Mammary epithelial cell (primary cell): ENCODE measurements at places on chromosomes 16 and 17.

GRCh38 chr16:15966836-15967546, 17.6 kb downstream of the ABCC1 start:
- peak; percentile 85 for DNase-seq

GRCh38 chr16:8286348-8286747, 304.0 kb downstream of the TMEM114 start:
- DNase-seq = no peak

GRCh38 chr16:56344518-56345405, 80.6 kb downstream of the AMFR start:
- no peak for DNase-seq

DNA sequence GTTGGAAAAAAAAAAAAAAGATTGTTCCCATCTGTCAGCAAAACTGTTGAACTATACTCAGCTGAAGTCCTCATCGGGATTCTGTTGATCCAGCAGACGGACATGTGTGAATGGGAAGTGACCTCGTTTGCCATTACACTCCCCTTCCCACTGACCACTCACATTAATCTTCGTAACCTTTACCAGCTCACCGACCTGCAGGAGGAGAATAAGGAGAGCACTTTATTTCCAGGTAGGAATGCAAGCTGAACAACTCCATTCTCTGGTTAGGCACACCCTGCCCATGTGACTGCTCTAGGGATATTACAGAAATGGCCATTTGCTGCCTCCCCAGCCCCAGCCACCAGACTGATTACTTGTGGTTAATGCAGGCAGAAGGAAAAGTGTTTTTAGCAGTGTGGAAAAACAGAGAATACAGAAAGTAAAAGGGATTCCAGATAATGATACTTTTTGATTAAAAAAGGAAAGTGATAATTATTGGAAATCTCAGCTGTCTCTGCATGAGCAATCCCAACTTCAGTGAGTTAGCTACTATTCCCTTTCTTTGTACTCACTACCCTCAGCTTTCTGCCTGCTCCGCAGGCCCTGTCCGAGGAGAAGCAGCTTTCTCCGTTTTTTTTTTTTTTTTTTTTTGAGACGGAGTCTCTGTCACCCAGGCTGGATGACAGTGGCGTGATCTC, 23.6 kb upstream of the YWHAE start:
- DNase-seq = no peak

DNA sequence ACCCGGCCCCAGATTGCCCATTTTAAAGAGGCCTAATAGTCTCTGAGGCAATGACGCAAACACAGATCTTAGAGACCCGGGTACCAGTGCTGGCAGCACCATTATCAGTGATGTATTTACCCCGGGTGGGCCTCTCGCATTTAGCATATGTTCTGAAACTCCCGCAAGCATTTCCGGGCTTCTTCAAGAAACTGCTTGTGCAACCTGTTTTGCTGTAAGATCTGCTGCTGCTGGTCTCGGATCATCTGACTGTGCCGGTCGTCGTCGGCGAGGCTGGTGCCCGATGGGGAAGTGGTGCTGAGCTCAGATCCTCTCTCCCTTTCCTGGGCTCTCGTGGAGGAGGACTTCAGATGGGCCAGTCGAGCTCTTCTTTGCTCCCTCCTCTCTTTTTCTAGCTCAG, 12.5 kb downstream of the CEP295NL start:
- no peak for DNase-seq

- DNase-seq = peak; percentile 45
Measured at GRCh38 chr17:61737820-61738219, 125.5 kb downstream of the BRIP1 start.

DNA sequence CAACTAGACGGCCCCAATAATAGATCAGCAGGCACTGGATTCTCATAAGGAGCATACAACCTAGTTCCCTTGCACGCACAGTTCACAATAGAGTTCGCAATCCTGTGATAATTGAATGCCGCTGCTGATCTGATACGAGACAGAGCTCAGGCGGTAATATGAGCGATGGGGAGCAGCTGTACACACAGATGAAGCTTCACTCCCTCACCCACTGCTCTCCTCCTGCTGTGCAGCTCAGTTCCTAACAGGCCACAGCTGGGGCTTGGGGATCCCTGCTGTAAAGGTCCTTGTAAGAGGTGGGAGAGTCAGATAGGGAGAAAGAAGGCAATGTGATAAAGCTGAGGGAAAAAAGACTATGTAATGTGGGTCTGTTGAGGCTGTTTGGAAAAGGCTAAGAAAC, 577.5 kb downstream of the RBFOX1 start:
- DNase-seq = no peak

GRCh38 chr17:8644507-8644902, 14.0 kb upstream of the MYH10 start:
- no peak for DNase-seq

- no peak for DNase-seq
Measured at GRCh38 chr17:6355196-6355595, 79.7 kb downstream of the AIPL1 start.

GRCh38 chr17:8119581-8120519, 1.5 kb upstream of the ALOXE3 start:
- peak; percentile 94 for DNase-seq

GRCh38 chr16:59088431-59088830, 354.3 kb upstream of the GOT2 start:
- no peak for DNase-seq

GRCh38 chr17:64185101-64185500, 55.2 kb upstream of the ERN1 start:
- DNase-seq = no peak

DNA sequence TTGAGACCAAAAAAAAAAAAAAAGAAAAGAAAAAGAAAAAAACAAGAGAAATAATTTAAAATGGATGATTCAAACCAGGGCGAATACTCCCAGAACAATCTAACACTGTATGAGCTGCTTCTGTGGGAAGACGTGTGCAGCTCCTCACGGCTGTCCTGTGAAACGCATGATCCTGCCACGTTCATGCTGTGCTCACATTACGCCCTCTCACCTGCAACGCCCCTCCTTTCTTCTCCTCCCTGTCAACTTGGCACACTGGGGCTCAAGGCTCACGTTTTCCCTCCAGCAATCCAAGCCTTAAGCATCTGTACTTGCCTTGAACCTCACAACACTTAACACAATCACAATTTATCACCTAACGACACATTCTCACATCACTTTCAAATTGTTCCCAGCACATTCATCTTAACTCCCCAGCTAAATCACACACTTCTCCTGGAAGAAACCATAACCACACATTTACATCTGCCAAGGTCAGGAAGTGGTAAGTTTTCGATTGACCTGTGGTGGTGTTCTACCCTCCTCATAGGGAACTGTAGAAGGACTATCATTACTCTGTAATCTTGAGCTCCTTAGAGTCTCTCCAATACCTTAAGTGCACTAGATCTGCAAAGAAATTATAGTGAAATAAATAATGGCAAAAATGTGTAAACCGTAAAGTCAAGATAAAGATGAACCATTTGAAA, 29.1 kb downstream of the MBTPS1 start:
- DNase-seq = no peak

GRCh38 chr16:25060920-25061319, 45.8 kb upstream of the ARHGAP17 start:
- no peak for DNase-seq

GRCh38 chr17:4074831-4075495, 67.9 kb downstream of the ZZEF1 start:
- peak; percentile 25 for DNase-seq

- peak; percentile 55 for DNase-seq
Measured at GRCh38 chr16:88533932-88534637, 36.1 kb upstream of the ZC3H18 start.

GRCh38 chr16:381789-382717, at the start of gene PGAP6:
TSS of gene PGAP6 (minus strand) at chr16:381978. CDS start at chr16:381821, 157 bp downstream.
- DNase-seq = no peak

DNA sequence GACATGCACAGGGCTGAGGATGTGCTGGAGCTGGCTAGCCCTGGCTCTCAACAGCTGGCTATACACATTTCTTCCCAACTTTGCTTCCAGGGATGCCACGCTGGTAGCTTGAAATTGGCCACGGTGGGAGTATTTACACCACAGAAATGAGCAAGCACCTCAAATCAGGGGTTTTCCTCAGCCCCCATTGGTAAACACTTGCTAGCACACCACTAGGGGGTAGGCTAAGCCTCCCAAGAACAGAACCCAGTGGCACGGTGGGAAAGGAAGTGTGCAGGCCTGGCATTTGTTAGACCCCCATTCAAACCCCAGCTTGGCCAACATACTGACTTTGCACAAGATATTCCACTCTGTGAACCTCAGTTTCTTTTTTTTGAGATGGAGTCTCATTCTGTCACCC, 12.9 kb downstream of the DRC3 start:
- DNase-seq = no peak

- DNase-seq = no peak
Measured at GRCh38 chr17:44911133-44912001, 3.9 kb downstream of the GFAP start.

- DNase-seq = no peak
Measured at GRCh38 chr17:80470603-80471002, 5.8 kb downstream of the NPTX1 start.

DNA sequence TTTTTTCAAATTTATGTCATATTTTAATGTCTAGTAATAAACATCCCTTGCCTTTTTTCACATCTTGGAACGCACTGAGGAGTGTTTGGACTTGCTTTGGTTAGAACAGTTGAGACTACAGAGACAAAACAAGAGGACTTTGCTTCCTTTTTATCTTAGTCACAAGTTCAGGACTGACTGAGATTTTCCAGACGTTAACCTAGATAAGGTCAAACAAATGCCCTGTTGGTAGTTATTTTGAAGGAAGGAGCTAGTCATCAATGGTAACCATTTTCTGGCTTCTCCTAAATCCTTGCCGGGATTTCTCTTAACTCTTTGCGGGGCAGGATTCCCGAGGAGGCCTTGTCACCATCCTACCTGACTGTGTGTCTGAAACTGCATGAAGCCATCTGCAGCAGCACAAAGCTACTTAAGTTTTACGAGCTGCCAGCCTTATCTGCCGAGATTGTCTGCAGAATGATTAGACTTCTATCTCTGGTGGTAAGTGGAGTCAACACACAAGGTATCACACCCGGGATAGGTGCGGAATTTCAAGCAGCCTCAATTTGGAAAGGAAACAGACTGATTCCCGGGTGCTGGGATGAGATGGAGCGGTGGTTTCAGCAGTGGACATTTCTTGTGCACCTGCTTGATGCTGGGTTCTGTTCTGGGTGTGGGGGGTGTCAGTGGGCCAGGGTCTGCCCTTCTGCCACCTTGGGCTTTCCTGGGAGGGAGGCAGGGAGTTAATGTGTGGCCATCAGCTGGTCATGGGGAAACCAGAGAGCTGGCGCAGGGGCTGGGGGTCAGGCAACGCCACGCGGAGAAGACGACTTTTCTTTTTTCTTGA, 48.3 kb downstream of the RNF213 start:
- DNase-seq = no peak

DNA sequence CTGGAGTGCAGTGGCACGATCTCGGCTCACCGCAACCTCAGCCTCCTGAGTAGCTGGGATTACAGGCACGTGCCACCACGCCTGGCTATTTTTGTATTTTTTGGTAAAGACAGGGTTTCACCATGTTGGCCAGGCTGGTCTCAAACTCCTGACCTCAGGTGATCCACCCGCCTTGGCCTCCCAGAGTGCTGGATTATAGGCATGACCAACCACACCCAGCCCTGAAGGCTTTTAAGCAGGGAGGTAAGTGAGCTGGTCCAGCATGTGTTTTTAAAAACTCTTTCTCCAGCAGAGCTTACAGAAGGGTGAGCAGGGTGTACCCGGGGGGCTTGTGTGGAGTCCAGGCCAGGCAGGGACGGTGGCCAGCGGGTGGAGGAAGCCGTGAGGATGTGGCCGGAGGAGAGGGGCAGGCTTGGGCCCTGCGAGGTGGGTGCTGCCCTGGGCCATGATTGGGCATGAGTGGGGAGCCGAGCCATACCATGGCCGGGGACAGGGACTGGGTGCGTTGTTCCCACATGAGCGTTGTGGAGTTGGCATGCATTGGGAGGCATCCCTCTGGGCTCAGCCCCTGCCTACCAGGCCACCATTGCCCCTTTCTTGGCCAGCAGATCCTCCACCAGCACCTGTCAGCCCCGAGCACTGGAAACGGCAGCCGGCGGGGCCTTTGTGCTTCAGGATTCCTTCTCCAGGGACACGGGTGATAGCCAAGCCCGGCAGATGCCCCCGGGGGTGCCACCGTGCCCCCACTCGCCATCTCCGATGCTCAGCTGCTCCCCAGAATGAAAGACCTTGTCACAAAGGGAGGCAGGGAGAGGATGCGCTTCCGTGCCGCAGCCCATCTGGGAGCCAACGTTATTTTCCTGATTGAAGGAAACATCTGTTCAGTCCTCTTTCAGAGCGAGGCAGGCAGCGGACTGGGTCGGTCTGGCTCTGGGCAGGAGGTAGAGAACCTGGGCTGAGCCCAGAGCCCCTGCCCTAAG, 64.5 kb downstream of the RAI1 start:
- no peak for DNase-seq

- DNase-seq = no peak
Measured at GRCh38 chr16:29674188-29674587, 4.8 kb upstream of the QPRT start.

GRCh38 chr17:5511401-5512225, 25.2 kb downstream of the MIS12 start:
- no peak for DNase-seq

- no peak for DNase-seq
Measured at GRCh38 chr17:74435775-74436359, 4.0 kb downstream of the GPRC5C start.

DNA sequence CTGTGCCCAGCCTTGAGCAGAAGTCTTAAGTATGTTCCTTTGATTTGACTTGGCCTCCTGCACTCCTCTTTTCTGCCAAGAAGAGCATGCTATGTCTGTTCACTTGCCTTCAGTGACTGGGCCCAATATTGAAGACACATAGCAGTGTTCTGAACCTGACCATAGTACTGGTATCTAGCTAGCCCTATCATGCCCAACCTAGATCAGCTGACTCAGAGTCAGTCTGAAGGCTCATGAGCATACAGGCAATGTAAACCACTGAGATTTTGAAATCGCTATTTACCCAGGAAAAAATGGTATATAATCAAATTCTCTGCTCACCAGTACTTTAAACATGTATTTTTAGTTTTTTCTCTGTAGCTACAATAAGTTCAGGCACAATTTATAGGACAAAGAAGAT, 129.4 kb downstream of the TANC2 start:
- DNase-seq = peak; percentile 75

GRCh38 chr17:71402661-71403141, 718.1 kb upstream of the SOX9 start:
- DNase-seq = peak; percentile 88

DNA sequence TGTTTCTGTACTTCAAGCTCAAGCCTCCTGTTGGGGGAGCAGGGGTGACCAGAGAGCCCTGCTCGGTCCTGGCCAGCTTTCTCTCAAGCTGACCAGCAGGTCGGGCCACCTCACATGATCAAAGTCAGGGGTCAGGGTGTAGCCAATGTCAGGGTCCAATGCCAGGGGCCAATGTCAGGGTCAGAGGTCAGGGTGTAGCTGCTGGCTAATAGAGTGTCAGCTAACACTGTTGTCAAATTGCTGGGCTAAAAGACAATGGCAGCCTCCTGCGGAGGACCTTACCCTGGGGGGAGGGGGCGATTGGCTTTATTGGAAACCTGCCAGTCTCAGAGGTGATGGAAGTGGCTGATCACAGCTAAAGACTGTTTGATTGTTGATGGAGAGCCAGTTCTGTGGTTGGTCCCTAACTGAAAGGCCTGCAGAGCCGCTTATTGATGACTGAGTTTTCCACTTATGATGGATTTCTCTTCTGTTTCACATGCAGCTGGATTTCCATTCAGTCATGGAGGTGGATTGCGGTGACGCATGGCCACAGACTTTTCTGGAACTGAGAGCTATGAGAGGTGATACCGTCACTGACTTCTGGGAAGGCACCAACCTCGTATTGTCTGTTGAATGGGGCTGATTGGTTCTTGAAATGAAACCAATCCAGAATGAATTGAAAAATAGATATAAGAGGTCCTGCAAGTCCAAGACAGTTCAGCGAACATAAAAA, 97.4 kb upstream of the ZFHX3 start:
- DNase-seq = no peak

GRCh38 chr16:88649195-88649923, 1.5 kb downstream of the CYBA start:
- DNase-seq = no peak
